Right renal pelvis (tissue), 4 donors: ENCODE measurements at places on chromosomes 4 and X. TPM values are rescaled to one million over a fixed set of nuclear protein-coding genes. Genes with fewer than 3 reads are reported as not detected.

DNA sequence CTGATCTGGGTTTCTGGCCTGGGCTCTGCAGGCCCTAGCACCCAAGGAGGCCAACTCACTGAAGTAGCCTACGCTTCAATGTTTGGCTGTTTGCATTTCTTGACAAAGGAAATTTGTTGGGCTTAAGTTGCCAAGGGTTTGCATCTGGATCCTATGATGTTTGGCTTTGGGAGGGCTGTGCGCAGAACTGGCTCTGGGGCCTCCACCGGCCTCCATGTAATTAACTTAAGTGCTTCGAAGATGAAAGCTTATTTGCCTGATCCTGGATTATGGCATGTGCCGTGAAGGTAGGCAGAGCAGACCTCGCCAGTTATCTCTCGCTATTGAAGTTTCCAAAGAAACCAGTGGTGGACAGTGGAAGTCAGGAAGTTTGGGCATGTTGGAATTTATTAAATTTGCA, 124.3 kb upstream of the STX18 start:
- no peak for DNase-seq

DNA sequence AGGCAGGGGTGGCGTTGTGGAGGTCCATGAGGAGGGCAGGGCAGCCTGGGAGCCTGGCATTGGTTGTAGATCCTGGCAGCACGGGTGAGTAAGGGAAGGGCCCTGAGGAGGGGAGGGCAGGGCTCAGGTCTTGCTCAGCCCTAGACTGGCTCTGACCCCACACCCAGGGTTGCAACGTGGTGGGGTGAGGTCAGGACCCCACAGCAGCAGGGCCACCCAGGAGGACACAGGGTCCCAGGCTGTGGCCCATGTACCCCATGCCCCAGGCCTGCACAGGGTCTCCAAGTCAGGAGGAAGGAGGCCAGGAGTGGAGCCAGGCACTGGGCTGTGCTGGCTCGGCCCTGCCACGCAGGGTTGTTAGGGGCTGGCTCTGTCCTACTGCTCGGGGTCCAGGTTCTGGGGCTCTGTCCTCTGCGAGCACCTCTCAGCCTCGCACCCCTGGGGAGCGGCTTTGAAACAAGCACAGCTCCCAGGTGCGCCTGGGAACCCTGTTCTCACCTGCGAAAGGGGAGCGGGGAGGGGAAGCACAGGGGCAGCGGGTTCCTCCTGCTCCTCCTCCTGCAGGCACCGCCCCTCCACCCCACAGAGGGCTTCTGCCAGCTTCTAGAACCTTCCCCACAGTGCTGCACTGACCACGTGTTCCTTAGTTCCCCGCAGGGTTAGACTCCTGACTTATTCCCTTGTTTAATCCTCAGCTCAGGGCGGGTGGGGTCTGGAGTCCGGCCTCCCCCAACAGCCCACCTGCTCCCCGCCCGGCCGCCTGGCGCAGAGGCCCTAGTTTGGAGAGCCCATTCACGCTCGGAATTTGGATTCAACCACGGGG, 20.4 kb downstream of the MSANTD1 start:
- no peak for DNase-seq

VCX3B gene
- polyA plus RNA-seq, result 0.18 TPM

GRCh38 chr4:123109139-123109538, 186.7 kb upstream of the NUDT6 start:
- no peak for DNase-seq

GRCh38 chr4:174036111-174036510, 247.4 kb downstream of the FBXO8 start:
- no peak for DNase-seq

- no peak for DNase-seq
Measured at GRCh38 chr4:11805842-11806241, 377.1 kb upstream of the HS3ST1 start.

DNAAF6 gene
- 0.25 TPM for polyA plus RNA-seq
